Stimulated activated CD4-positive, alpha-beta T cell treated with anti-CD3 and anti-CD28 coated beads, Interleukin-2, amount 100 ng/mL, for 48 hours (primary cell): ENCODE measurements at places on chromosomes 5 and 9.

GRCh38 chr9:121651295-121652020, at the start of gene DAB2IP:
TSS of gene DAB2IP (plus strand) at chr9:121651634. CDS start at chr9:121651776, 142 bp downstream.
- no peak for DNase-seq

- no peak for DNase-seq
Observed at GRCh38 chr5:83518319-83519061, 46.9 kb downstream of the VCAN start.

DNA sequence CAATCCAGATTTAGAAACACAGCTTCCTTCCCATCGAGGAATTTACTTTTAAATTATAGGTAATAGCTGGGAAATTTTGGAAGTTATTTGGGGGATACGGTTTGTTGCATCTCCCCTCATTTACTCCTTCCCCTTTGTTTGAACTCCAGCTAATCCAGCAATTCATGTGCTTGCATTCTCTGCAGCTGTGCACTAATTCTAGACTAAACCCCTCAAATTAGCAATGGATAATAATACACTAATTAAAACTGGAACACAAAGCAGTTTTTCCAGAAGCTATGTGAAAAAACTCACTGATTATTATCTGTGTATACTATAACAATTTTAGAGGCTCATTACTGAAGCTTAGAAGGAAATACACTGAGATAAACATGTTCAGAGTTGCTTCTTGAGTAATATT, 751.2 kb upstream of the ZNF608 start:
- no peak for DNase-seq

DNA sequence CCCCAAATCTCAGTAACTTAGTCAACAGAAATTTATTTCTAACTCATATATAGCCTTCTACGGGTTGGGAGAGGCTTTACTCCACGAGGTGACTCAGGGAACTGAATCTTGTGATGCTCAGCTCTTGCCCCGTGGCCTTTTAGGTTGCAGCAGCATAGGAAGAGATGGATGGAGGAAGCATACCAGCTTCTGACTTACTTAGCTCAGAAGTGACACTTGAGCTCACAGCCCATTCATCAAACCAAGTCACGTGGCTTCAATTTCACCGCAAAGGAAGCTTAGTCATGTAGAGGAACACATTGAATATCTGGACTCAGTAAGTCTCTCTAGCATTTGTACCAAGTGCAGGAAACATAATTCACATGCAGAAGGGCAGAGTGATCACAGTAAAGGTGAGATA, 124.1 kb upstream of the KCNN2 start:
- no peak for DNase-seq

DNA sequence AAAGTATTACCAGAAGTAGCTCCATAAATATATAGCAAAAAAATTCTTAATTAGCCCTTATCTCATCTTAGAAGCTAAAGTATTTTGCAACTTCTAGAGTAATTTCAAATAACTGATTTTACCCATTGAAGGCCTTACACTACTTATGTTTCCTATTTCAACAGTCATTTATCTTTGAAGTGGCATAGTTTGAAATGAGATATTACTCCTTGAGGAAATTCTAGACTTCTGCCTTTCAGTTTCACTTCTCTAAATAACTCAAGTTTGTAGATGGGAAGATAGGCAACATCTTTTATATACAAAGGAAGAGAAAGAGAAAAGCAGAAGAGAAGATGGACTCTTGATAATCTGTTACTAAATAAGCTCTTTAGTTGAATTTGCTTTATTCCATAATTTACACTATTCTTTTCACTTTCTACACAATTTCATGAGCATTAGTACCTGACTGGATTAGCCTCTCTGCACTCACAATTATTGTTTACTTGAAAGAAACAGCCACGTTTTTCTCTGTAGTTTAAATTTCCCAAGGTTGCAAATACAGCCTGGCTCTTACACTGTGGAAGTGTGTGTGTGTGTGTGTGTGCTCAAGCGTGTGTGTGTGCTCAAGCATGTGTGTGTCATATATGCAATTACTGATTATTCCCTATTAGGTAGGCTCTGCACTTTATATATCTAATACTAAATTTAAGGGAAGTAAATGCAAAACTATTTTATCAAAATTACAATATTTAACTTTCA, 60.6 kb upstream of the EMB start:
- DNase-seq = no peak

DNA sequence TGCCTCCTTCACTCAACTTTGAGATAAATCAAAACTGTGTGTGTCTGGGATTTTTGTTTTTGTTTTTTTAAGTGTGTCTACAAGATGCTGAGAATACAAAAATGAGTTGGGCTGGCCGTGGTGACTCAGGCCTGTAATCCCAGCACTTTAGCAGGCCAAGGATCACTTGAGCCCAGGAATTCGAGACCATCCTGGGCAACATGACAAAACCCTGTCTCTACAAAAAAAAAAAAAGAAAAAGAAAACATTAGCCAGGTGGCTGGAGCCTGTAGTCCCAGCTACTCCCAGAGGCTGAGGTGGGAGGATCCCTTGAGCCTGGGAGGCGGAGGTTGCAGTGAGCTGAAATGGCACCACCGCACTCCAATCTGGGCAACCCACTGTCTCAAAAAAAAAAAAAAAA, 21.0 kb downstream of the HNRNPK start:
- DNase-seq = no peak

- no peak for DNase-seq
Observed at GRCh38 chr9:130946766-130947617, 7.9 kb upstream of the FIBCD1 start.

DNA sequence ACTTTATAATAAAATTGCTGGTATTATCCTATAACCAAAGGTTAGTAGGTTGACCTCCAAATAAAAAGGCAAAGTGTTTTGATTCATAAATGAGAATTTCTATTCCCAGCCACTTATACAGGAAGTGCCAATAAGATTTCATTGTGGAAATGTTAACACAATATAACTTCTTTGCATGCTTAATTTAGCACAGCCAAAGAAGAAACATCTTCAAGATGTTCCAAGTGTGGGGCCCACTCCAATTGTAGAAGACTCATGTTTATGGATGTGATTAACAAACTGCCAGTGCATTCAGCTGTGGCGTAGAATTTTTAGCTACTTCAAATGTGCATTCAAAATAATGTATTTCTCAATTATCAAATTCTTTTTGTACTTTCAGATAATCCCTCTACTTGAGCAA, 402.3 kb downstream of the DEPDC1B start:
- no peak for DNase-seq

DNA sequence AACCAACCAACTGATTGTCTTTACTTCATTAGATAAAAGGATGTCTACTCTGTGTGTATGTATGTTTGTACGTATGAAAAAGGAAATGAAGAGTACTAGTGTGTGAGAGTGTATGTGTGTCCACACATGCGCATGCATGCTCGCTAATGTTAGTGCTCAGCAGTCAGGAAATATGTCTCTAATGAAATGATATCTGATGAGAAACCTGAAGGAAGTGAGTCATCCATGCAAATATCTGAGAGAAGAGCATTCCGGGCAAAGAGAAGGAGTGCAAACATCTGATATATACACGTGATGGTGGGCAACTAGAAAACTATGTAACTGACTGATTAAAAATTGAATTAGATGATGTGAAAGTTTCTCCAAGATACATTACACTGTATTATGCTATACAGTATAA, 29.6 kb upstream of the UGCG start:
- DNase-seq = no peak

- no peak for DNase-seq
Observed at GRCh38 chr5:78597974-78598371, 50.6 kb downstream of the LHFPL2 start.

DNA sequence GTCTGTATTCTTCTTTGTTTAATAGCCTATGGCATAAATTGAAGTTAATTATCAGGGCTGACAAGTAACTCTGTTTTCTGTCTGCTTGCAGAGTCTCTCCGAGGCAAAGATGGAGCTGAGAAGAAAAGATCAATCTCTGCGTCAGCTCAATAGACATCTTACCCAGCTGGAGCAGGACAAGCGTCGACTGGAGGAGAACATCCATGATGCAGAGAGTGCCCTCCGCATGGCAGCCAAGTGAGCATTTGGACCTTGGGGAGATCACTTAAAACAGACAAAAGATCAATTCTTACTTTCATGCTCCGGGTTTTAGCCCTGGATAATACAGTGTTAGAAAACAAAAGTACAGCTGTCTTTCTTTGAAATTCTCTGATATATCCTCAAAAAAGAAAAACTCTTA, 293.8 kb downstream of the CCDC171 start:
- DNase-seq = no peak

DNA sequence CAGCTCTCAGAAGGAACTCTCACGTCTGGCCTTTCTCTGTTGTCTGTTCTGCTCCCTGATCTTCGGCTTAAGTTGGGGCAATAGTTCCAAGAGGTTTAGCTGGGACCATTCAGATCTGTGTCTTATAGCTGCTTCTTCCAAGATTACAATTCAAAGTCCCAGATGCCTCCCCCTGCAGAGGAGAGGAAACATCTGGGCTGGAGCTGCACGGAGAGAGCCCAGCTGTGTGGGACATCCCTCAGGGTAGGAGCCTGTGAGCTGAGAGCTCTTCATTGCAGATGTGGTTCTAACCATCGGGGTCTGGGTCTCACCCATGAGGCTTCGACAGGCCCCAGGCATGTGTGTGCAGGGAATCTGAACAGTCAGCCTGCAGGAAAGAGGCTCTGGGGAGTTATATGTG, 9.0 kb upstream of the PHF19 start:
- DNase-seq = no peak

- DNase-seq = no peak
Observed at GRCh38 chr5:8831251-8831650, 714.6 kb downstream of the SEMA5A start.

GRCh38 chr5:123717139-123717538, 205.2 kb downstream of the CSNK1G3 start:
- no peak for DNase-seq

DNA sequence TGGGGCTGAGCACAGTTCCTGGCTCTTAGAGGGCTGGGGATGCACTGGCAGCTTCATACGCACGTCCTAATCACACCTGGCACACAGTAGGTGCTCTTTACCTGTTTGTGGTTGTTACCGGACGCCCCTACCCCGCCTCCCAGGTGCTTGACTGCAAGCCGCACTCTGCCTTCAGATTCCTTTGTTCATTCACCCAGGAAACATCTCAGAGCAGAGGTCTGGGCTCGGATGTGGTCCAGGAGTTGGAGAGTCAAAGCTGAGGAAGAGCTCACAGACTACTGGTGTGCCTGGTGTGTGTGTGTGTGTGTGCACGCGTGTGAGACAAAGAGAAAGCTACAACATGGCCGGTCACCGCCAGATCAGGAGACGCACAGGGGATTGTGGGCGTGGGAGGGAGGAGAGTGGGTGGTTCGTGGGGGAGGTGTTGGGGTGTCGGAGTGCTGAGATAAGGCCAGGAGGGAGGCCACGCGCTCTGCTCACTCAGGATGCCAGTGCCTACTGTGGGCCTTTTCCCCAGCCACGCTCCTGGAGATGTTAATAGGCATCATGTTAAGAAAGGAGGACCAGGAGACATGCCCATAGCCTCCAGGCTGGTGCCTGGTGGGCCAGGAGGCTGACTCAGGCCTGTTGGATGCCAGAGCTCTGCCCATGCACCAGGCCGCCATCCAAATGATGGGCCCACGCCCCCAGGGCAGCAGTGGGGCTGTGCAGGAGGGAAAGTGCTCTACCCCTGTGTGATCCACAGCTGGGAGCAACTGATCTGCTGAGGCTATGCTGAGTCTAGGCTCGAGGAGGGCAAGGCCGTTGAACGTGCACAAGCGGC, 39.9 kb downstream of the CRB2 start:
- no peak for DNase-seq

- DNase-seq = no peak
Observed at GRCh38 chr9:77663754-77664153, 15.6 kb upstream of the GNA14 start.

GRCh38 chr5:43121913-43122484, 1.3 kb downstream of the ZNF131 start:
- DNase-seq = no peak

- no peak for DNase-seq
Observed at GRCh38 chr9:85742597-85742936, 813 bp upstream of the AGTPBP1 start.

GRCh38 chr5:110611817-110612216, 114.7 kb downstream of the TMEM232 start:
- no peak for DNase-seq

DNA sequence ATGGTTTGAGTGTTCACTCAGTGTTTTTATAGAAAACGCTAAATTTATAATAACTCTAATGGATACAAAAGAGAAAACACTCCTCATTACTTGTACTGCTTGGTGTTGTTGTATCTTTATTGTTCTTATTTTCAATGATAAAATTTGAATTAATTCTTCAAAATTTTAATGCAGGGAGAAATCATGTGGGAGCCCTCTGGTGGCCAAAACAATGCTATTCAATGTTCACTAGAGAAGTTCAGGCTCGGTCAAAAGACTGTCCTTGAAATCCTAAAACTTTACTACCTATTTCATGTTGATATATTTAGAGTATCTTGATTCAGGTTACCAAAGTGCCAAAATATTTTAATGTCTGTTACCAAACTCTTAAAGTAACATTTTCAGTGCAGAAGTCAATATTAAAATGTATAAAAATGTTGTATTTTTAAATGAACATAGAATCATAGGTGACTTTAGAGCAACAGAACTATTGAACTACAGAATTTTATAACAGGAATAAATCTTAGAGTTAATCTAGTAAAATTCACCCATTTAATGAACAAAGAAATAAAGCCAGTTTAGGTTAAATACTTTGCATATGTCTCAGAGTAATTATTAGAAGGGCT, 1259.8 kb downstream of the PTPRD start:
- no peak for DNase-seq

DNA sequence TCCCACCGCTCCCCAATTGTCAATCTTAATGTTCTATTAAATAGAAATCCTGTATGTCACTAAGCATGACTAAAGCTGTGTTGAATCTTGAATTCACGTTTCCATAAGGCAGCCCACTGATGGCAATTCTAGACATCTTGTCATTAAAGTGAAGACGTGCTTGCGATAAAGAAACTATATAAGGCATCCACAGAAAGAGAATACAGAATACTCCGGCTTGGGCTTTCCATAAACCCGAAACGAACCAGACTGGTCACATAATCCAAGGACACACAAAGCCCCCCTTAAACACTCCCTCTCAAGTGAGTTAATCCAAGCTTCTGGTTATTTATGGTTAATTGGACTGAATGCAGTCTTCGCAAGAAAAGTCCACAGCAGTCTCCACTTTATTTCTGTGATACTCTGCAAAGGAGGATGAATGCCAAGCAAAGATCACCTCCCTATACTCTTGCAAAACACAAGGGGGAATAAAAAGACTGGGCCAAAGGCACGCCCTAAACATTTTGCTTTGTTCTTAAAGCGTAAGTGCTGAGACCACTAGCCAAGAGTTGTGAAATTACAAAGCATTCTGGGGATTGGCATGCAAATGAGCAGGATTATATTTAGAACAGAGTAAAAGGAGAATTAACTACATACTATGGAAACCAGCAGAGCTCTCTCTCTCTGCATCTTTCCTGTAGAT, 54.7 kb downstream of the DPYSL3 start:
- no peak for DNase-seq

DNA sequence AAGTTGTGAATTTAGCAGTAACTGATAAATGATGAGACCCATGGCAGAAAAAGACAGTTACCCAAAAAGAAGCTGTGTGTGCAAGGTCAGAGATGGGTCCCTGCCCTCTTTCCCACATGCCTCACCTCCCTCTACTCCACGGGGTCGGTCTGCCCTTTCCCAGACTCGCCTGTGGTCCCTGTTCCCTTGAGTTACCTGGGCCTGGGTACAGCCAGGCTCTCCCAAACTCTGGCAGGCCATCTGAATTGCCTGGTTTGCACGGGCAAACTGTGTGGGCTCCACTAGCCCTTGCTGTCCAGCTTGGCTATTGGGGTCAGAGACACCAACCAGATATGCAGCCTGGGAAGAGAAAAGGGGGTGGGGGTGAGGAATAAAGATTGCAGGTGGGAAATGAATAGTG, 18.4 kb upstream of the TPM2 start:
- DNase-seq = no peak

GRCh38 chr5:76831110-76831452, 12.3 kb downstream of the F2RL1 start:
- no peak for DNase-seq
